ENCODE measurements at places on chromosomes 5 and 9. TPM values are rescaled to one million over a fixed set of nuclear protein-coding genes. Genes with fewer than 3 reads are reported as not detected.

- H3K4me3 ChIP-seq: no peak overlapping the region
- H3K36me3 ChIP-seq: peaks cover 5% of the 10 kb centered on the region
- H3K27me3 ChIP-seq: no peaks in the 10 kb centered on the region
These were observed 13.2 kb downstream of the TNPO1 start for GRCh38 chr5:72829707-72830106.

GRCh38 chr9:99400184-99400731 lies 178.2 kb downstream of the SEC61B start:
- no peaks in the 10 kb centered on the region for H3K36me3 ChIP-seq
- DNase-seq: peak; percentile 70
- no peaks in the 10 kb centered on the region for H3K27me3 ChIP-seq
- peaks cover 10% of the 10 kb centered on the region for H3K4me1 ChIP-seq

DNA sequence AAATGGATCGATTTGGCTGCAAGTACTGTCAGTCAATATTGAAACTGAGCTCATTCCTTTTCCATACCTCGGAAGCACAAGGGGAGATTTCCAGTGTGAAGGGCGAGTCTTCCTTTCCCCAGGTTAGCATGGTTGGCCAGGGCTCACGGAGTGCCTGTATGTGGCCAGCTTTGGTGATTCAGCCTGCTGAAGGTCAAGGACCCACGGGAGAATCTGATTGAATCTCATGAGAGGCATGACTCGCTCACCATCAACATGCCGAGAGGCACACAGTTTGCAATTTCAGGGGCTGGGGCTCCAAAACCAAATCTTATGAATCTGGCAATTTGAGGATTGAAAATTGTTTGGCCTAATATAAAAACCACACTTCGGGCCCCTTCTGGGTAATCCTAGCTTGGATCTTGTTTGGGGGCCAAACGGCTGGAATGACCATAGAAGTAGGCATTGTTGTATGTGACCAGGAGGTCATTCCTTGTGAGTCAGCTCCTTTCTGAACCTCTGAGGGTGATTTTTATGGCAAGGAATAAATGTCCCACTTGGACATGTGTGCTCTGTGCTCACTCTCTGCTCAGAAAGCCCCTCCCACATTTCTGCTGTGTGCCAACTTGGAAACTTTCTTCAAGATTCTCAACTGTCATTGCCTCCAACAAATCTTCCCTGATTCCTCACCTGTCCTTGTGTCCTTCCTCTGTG lies 69.8 kb downstream of the DOCK2 start:
- H3K4me1 ChIP-seq: no peaks in the 10 kb centered on the region
- no peak overlapping the region for H3K4me3 ChIP-seq
- H3K27me3 ChIP-seq: no peaks in the 10 kb centered on the region

DNA sequence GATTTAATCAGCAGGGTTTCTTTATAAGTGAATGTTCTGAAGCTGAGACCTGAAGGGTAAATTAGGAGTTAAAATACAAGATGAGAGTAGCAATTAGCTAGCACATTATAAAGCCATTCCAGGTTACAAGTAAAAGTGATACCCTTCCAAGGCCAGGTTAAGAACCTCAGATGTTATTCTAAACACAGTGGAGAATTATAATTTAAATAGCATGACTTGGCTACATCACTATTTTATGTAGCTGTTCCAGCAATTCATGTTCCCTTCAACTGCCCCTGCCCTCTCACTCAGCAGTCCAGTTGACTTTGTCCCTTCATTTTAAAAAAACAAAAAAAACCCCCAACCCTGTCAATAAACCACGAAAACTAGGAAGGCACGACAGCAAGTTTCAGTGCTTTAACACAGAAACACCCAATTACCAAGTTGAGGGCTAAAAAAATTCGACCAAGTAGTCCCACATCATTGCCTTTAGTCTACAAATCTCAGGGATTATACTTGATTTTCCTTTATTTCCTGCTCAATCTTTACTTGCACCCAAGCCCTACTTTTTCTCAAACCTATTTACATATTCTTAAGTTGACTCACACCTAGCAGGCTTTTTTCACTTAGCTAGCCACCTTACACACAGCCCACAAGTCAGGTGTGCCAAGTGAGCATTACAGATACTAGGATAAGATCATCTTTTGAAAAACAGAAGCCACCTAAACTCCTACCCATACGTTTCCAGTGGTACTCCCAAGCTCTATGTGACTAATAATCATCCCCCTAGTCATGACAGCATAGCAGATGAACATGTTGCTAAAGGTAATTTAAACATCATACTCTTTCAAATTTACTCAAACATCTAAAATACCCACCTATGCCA lies 3.4 kb downstream of the RPL37 start:
- no peak overlapping the region for H3K27ac ChIP-seq
- H3K4me1 ChIP-seq: peaks cover 9% of the 10 kb centered on the region
- no peaks in the 10 kb centered on the region for H3K27me3 ChIP-seq
- H3K36me3 ChIP-seq: peaks cover 36% of the 10 kb centered on the region
- no peak overlapping the region for H3K4me3 ChIP-seq

Gene GARIN3
- total RNA-seq: not detected

Gene CHMP5
- total RNA-seq: 53.0 TPM

Gene F12
- total RNA-seq: not detected

Gene ALDH1A1
- 15.3 TPM for total RNA-seq
